Left renal pelvis (tissue), 4 donors: ENCODE measurements at places on chromosomes 7 and 10. TPM values are rescaled to one million over a fixed set of nuclear protein-coding genes. Genes with fewer than 3 reads are reported as not detected.

The GARS1 gene
- 96.5 TPM for polyA plus RNA-seq

GRCh38 chr7:134469622-134470021, 10.7 kb upstream of the AKR1B1 start:
- DNase-seq: no peak

DNA sequence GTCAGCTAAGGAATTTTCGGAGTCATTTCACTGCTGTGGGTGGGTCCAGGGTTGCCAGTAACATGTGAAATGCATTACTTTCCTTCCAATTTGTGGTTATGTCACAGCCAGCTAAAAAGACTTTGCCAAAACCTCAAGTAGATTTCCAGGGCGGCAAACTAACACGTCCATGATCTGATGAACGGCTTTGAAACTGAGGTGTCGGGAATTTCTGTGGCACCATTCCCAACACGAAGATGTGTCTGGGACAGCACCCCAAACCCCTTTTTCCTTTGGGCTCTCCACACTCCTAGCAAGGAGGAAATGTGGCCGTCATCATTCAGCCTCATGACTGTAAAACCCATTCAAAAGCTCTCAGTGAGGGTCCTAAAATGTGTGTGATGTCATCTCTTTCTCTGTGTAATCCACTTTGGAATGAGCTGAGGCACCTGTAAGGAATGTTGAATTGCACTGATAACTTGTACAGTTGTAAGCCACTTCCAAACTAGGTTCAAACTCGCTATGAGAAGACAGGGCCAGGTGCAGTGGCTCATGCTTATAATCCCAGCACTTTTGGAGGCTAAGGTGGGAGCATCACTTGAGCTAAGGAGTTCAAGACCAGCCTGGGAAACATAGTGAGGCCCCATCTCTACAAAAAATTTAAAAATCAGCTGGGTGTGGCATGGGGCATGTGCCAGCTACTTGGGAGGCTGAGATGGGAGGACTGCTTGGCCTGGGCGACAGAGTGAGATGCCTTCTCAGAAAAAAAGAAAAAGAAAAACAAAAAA, 146.1 kb upstream of the FRMD4A start:
- DNase-seq: no peak

DNA sequence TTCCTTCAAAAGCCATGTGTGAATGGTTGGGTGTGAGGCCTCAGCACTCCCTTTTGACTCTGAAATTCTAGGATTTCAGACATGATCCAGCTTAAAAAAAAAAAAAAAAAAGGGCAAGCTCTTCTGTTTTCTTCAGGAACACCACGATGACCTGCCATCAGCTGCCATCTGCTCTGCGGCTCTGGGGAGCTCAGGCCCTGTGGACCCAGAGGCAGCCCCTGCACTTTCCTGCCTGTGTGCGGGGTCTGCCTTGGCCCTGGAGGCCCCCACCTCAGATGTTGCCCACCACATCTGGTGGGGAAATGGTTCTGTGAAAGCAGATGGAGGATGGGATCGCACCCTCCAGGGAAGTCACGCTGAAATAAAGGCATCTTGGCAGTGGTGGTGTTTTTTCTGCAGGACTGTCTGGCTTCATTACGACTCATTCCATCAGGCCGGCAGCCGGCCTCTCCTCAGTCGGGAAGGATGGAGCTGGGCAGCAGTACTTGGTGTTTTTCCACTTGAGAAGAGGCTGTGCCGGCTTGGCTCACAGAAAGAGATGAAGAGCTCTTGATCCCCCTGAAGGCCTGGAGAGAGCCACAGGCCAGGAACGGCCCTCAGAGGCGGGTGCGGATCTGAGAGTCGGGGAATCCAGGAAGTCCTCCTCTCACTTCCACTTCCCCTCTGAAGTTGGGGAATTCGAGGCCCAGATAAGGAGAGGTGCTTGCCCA, 66.1 kb upstream of the AQP1 start:
- DNase-seq: no peak

GRCh38 chr10:215444-215843, 80.2 kb downstream of the ZMYND11 start:
- no peak for DNase-seq

- DNase-seq: no peak
Observed at GRCh38 chr7:132915647-132916046, 166.2 kb downstream of the CHCHD3 start.
